ENCODE measurements at places on chromosomes 5 and 9.

GRCh38 chr5:82873452-82873851 lies 203.7 kb downstream of the TMEM167A start:
- DNase-seq: no peak

DNA sequence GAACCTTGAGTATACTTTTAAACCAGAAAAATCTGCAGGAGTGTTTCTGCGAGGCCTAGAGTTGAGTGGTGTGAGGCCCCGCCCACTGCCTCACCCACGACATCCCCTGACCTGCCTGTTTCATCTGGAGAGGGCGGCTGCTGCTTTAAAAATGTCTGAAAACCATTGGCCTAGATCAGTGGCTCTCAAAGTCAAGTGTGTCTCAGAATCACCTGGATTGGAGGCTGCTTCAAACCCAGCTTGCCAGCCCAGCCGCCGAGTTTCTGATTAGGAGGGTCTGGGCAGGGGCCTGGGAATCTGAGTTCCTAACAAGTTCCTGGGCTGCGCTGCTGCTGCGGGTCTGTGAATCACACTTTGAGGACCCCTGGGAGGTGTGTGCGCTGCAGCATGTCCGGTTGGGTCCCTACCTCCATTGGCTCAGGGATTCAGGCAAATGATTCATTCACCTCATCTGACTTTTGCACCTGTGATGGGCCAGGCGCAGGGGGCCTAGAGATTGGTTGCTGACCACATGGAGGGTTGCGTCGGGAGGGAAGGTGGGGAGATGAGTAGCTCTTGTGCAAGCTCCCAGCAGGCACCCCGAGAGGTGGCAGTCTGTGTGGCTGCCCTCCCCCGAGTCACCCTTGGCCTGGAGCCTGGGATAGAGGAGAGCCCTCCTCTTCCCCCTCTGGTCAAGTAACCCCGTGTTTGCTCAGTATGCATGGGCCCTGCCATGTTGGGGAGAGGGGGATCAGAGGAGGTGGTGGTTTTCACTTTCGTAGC lies 27.6 kb upstream of the HMCN2 start:
- DNase-seq: no peak

DNA sequence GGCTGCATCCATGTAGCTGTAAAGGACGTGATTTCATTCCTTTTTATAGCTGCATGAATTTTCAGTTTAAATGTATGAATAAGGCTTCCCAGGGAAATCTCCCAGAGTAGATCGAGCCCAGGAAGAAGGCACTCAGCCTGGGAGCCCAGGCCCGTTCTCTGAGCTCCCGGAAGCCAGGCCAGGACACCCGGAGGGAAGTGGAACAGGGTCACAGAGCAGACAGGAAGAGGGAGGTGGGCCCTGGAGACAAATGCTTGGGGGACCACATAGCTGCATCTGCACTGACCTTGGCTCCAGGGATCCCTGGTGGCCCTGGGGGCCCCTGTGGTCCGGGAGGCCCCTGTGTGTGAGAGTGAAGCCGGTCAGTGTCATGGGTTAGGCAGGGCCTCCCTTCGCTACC lies 19.7 kb upstream of the PHYKPL start:
- no peak for DNase-seq

- DNase-seq: no peak
Measured at GRCh38 chr5:175092691-175093090, 351.3 kb downstream of the DRD1 start.

GRCh38 chr5:171978519-171978918 lies 27.9 kb downstream of the FBXW11 start:
- no peak for DNase-seq

DNA sequence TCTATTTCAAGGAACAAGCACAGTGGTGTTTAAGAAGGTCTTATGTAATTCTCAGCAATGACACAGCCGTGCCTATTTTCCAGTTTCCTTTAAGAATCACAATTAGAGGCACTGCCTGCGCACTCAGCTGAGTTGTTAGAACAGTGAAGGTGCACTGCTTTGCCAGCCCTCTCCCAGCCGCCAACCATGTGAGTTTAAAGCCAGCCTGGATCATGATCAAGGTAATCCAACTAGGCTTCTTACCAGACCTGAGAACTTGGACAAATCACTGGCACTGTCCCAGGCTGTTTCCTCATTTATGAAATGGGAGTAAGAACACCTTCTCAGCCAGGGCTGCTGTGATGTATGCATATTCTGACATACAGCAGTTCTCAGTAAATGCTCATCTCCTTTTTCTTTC lies 99.6 kb downstream of the ASTN2 start:
- DNase-seq: no peak

- DNase-seq: no peak
Measured at GRCh38 chr9:69645488-69645887, 26.7 kb downstream of the APBA1 start.

DNA sequence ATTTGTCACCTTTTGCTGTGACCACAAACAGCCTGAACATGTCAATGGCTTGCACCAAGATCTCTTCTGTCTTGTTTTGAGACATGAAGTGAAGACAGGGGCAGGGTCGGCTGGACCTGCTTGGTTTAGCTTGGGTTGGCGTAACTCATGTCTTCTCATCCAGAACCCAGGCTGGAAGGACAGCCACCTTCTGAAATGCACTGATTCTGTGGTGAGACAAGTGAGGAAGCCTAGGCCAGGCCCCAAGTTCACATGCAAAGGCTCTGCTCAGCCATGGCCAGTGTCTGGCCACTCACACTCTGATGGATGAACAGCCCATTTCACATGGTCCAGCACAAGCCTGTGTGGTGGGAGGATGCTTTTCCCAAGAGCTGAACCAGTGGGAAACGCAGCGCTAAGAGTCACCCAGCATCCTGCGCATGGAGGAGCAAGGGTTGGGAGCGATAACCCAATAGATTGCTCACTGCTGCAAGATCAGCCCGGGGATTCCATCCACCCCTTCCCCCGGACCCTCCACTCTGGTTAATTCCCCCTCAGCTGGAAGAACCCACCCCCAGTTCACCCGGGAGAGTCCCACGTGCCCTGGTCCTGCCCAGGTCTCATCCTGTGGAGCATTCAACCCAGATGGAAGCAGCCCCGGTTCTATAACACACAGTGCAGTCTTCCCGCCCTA lies 16.2 kb upstream of the MED10 start:
- DNase-seq: no peak

GRCh38 chr9:79962836-79963235 lies 391.1 kb downstream of the TLE4 start:
- no peak for DNase-seq

DNA sequence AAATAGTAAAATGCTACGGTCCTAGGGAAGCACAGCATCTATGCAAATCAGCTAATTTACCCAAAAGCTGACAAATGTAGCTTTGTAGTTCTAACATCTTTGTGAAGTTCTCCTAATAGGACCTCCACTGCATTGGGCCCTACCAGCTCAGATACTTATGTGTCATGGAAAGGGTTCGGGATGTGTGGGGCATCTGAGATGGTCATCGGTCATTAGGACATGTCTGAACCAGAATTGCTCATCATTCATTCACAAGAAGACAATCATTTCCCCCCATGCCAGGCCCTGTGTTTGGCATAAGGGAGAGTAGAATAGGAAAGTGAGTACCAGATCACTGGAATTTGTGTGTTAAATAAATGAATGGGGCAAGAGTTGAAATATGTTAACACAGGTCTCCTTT lies 35.7 kb downstream of the PWWP2A start:
- DNase-seq: no peak

GRCh38 chr5:75831561-75831960 lies 114.3 kb upstream of the POC5 start:
- no peak for DNase-seq

- no peak for DNase-seq
Measured at GRCh38 chr5:90802474-90803317, 244.1 kb downstream of the ADGRV1 start.

- DNase-seq: no peak
Measured at GRCh38 chr9:82490019-82490499, 501.5 kb downstream of the SPATA31D1 start.

DNA sequence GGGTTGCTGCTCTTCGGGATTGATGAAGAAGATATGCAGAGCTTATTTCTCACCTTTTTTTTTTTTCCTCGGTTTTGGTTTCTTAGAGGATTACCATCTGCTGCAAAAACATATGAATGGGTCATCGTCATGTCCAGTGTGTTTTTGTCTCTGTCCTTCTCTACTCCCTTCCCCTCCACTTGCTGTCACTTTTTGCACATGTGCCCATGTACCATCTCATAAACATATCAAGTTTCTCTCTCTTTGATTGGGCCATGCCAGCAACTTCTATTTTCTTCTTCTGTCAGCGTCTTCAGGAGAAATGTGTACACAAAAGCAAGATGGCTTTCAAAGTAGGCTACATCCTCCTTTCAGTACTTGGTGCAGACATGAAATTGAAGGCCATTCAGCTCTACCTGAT lies 57.1 kb downstream of the ZNF462 start:
- DNase-seq: no peak

- DNase-seq: no peak
Measured at GRCh38 chr9:136681029-136681428, 6.2 kb downstream of the AGPAT2 start.

DNA sequence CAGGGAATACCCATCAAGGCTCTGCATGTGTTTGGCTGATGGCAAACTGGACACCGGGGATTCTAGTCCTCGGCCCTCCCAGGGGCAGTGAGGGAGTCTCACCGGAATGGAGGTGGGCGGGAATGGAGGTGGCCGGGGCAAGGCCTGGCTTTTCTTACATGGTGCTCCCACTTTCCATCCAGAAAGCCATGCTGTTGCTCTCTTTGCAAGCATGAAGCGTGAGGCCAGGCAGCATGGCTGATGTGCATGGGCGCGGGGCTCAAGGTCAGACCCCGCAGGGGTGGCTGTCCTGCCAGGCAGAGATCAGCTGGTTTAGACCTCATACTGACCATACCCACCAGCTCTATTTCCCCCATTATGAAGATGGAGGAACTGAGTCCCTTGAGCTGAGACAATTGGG lies 108.0 kb upstream of the PHYKPL start:
- DNase-seq: no peak

DNA sequence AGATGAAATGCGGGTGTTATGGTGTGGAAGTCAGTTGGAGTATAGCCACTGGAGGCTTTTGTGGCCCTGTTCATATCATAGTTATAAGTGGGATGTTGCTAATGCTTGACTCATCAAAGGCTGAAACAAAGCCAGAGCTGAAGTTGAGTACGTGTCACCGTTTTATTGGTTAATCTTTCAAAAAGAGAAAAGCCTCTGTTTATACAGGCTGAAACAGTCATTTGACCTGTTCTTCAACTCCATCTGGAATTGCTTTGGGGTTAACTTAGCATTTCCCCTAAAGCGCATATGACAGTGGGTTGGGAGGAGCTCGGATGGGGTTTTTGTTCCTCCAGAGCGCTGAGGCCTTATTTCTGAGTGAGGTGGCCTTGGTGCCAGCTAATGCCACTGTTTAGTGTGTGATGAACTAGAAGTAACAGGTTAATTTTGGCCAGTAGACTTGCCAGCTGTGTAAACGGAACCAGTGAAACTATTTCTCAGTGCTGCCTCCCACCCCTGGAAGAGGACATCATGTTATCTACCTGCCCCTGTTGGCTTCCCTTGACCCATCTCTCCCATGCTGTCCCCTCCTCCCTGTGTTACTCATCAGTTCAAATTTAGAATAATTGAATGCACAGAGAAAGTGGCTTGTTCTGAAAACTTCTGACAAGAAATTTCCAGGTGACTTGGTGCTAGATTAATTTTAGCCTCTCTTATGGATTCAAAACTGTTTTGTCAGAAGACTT lies 34.2 kb downstream of the MTAP start:
- DNase-seq: no peak

- DNase-seq: peak; percentile 18
Measured at GRCh38 chr9:127451858-127452656, 747 bp downstream of the LRSAM1 start.

DNA sequence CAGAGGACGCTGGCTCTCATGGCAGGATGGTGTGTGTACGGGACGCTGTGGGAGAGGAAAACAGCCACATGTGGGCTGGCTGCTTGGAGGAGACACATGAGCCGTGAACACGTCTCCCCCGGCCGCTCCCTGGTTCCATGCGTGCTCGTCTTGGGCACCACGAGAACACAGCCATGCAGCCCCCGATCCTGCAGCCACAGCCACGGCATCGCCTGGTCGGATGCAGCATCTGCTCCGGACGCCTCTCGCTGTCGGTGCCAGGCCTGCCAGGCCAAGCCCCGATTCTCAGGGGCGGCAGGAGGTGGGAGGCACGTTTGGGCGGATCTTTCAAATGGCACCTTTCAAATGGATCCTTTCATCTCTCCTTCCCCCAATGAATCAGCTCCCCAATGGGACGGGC lies 3.2 kb downstream of the LCN10 start:
- DNase-seq: no peak

GRCh38 chr5:124669956-124670721 lies 76.3 kb downstream of the ZNF608 start:
- no peak for DNase-seq

DNA sequence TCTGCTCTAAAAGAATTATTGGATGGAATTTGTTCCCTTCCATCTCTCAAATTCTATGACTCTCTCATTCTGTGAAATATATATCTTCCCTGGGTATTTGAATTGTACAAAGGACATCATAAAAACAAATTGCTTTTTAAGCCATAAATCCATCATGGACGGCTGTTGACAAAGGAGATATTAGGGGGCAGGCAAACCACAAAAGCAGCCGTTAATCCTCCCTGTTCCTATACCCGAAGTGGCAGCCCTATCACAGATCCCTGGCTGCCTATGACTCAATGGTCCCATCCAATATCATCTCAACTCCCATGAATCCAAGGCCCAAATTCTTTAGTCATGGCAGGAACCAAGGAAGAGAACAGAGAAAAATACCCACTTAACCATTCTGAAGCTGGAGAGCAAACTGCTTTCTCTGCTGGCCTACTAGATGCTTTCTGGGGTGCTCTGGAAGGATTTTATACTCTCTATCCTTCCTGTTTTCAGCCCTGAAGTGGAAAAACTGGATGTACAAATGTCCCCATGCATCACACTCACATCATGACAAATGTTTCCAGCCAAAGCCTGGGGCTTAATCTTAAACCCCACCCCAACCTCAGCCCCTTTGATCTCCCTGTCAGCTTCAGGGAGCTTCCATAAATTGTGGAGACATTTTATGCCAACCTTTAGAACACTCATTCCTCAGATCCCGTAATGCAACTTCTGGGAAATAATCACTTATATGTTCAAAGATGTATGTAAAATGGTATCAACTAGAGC lies 59.5 kb downstream of the FAM114A2 start:
- DNase-seq: no peak

DNA sequence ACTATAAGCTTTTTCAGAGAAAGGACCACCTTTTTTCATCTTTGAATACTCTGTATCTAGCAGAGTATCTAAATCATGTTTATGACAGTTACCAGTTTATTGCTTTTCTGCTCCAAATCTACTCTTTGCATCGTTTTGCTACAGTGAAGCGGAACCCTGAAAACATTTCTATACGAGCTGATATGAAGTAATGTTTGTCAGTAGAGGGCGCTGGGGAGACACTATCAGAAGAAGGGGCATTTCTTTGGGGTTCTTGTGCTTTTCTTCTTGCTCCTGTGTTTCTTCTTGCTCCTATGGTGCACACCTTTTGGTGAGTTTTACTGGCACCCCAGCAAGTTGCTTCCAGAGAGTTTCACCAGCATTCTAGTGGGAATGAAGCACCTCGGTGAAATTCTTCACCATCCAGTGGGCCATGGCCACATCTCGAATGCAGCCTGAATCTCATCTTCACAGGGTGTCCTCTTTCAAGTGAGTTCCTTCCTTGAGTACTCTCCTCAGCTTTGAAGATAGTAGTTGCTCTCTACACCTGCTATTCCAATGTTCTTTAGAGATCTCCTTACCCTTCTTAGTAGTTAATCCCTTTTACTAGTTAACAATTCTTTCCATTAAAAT lies 98.4 kb downstream of the FGF1 start:
- no peak for DNase-seq
